ENCODE measurements at places on chromosomes 3 and 15. TPM values are rescaled to one million over a fixed set of nuclear protein-coding genes. Genes with fewer than 3 reads are reported as not detected.

Gene GP9
- total RNA-seq, result not detected

Gene LRIG1
- total RNA-seq, result 122 TPM

Gene PTPRG
- 45.1 TPM for total RNA-seq

Gene RRP9
- total RNA-seq, result 26.5 TPM

Gene ARNT2
- 8.6 TPM for total RNA-seq

Gene CIDEC
- not detected for total RNA-seq

Gene PLA2G4D
- not detected for total RNA-seq

Gene SLC6A11
- total RNA-seq, result not detected

Gene ADGRG7
- not detected for total RNA-seq

Gene ECE2
- total RNA-seq, result not detected

Gene GPR171
- total RNA-seq, result not detected

Gene LRRC49
- 11.5 TPM for total RNA-seq

Gene PLIN1
- total RNA-seq, result not detected

Gene SLC28A1
- not detected for total RNA-seq

Gene GABRB3
- 0.22 TPM for total RNA-seq

Gene SERPINI2
- total RNA-seq, result not detected

Gene CCR9
- total RNA-seq, result not detected

Gene TARS3
- total RNA-seq, result 12.5 TPM

Gene NTRK3
- total RNA-seq, result 0.44 TPM

Gene ROBO2
- total RNA-seq, result 0.66 TPM

Gene GPR176
- total RNA-seq, result 177 TPM

Gene CNTN6
- total RNA-seq, result not detected

Gene PLCH1
- 4.6 TPM for total RNA-seq

Gene LEKR1
- total RNA-seq, result 1.1 TPM

Gene JMJD7
- total RNA-seq, result 3.9 TPM

Gene CDHR4
- not detected for total RNA-seq

Gene C3orf62
- 1.3 TPM for total RNA-seq

Gene OGG1
- 25.6 TPM for total RNA-seq

Gene TM6SF1
- 2.6 TPM for total RNA-seq

Gene AHSG
- total RNA-seq, result not detected

Gene HCN4
- not detected for total RNA-seq

Gene TMCO5A
- total RNA-seq, result not detected
